ENCODE measurements at places on chromosomes 13 and 19.

- DNase-seq = peak; percentile 92
These were observed 41.6 kb upstream of the ZNF730 start for GRCh38 chr19:23075031-23075733.

GRCh38 chr19:36210497-36210896, 4.0 kb downstream of the ZNF565 start:
- DNase-seq = no peak

- no peak for DNase-seq
These were observed 8.2 kb downstream of the GPC5 start for GRCh38 chr13:91406619-91407018.

DNA sequence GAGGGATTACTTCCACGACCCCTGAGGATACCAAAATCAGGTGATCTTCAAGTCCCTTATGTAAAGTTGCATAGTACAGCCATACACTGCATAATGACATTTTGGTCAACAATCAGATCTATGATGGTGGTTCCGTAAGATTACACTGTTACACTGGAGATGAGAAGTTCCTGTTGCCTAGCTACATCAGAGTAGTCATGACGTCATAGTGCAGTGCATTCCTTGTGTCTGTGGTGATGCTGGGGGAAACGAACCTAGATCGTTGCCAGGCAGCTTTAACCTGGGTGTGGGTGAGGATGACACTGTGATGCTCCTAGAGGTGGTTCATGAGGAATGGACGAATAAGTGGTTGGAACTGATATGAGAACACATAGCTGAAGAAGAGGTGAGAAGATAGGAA, 9.1 kb downstream of the ZNF610 start:
- DNase-seq = no peak

DNA sequence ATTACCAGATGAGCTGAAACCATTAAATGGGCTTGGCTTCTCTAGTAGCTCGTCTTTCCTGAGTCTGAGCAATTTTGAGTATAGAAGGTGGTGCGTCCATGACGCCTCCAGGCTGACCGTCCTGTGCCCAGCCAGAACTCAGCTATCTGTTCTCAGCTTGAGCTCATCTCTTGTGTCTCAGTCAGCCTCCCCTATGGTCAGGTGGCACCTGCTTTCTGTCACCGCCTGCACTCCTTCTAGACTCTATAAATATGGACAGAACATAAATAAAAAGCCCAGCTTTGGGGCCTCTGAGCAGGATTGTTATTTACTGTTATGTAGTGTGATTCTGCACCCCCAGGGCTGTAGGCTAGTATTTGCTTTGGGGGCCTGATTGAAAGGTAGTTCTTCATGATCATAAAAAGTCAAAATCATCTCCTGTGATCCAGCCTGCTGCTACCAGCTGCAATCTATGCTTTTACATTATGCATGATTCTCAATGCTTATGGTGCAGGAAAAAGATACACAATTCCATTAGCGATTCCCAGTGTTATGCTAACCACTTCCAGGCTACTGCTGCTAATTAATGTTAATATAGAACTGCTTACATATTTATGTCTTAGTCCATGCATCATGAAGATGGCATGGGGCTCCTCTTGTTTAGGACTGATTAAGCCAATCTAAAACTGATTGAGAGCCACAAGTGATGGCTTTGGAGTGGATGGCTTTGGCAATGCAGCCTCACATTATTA, 72.5 kb upstream of the TMTC4 start:
- DNase-seq = no peak

GRCh38 chr13:107459430-107459829, 755.9 kb downstream of the LIG4 start:
- no peak for DNase-seq

DNA sequence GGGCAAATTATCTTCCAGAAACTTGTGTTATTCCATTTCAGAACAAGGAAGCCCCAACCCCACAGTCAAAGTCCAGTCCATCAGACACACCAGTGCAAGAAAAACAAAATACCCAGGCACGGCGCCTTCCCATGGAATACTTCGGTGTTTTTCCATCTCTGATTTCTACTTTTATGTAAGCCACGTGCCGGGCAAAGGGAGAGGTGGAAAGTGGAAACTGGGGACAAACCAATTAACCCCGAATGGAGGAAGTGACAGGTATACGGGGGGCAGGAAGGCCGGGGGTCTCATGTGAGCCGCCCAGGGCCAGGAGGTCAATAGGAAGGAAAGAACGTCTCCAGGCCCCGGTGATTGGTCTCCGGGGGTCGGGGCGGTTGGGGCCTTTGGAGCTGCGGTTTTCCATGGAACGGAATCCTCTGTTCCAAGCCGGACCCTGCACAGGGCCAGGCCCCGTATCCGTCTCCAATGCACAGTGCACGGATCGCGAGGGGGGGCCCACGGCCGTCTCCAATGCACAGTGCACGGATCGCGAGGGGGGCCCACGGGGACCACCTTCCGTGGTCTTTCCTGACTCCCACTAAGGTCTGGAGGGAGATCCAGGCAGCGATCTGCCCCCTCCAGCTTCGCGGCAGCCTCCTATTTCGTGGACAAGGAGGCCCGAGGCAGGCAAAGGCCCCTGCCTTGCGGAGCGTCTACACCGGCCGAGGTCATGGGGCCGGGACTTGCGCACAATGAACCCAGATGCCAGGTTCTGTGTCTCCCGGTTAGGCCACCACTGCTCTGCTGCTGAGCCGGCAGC, 79.7 kb downstream of the GADD45B start:
- peak; percentile 91 for DNase-seq

- DNase-seq = no peak
These were observed 46.9 kb downstream of the FNDC3A start for GRCh38 chr13:49022472-49023144.

GRCh38 chr13:49580980-49581680, 4.2 kb downstream of the RCBTB1 start:
- DNase-seq = no peak
